ENCODE measurements at places on chromosomes 4 and X.

GRCh38 chr4:68183417-68183816 is 53.7 kb upstream of the TMPRSS11F start:
- no peak for DNase-seq

DNA sequence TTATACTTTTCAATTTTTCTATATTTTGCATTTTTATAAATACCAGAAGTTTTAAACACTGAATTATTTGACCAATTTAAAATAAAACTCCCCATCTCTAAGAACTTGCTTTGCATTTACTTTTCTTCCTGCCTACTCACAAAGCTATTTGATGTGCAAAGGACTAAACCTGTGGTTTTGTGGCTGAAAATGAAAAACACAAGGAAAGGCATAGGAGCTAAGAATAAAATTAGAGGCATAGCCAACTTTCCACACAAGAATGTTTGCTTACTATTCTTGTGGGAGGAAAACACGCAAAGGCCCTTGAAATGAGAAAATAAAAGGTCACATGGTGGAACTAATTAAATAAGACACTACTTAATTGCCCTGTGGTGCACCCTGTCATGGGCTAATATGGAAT is 221.2 kb downstream of the KLHL13 start:
- DNase-seq = no peak

GRCh38 chrX:56762220-56762619 is 33.2 kb downstream of the NBDY start:
- DNase-seq = no peak

GRCh38 chr4:55020131-55020530 is 105.3 kb downstream of the KDR start:
- no peak for DNase-seq

DNA sequence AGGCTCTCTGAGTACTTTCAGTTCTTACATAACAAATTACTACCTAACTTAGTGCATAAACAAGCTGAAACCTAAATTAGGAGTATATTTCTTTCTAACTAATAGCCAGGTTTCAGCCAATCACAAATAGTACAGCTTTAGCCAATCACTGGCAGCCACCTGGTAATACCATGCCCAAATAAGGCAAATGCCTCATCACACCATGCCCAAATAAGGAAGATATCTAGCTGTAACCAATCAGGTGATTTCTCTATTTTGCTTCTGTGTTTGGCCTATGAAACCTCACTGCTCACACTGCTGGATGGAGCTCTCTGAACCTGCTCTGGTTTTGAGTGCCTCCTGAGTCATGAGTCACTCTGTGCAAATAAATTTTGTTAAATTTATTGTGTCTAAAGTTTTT is 113.5 kb downstream of the DDIT4L start:
- no peak for DNase-seq

Data from stimulated activated CD8-positive, alpha-beta memory T cell treated with anti-CD3 and anti-CD28 coated beads, Interleukin-4, amount 100 ng/mL, for 1 hour (primary cell).